ENCODE measurements at places on chromosomes 2 and 18. TPM values are rescaled to one million over a fixed set of nuclear protein-coding genes. Genes with fewer than 3 reads are reported as not detected.

ADCYAP1 gene
- 4.9 TPM for total RNA-seq

ICOS gene
- total RNA-seq = 0.11 TPM

IRS1 gene
- 48.0 TPM for total RNA-seq

MAP4K4 gene
- total RNA-seq = 53.0 TPM

PLEKHH2 gene
- total RNA-seq = 37.2 TPM

TUBB8B gene
- total RNA-seq = 0.30 TPM

TMEM163 gene
- 0.40 TPM for total RNA-seq

CCBE1 gene
- 23.4 TPM for total RNA-seq

RNF103 gene
- total RNA-seq = 31.1 TPM

DTNA gene
- 30.0 TPM for total RNA-seq

AP1S3 gene
- total RNA-seq = 1.1 TPM
